ENCODE measurements at places on chromosomes 3 and 15.

- DNase-seq: peak; percentile 80
These were observed 69.2 kb downstream of the GOLGA8B start for GRCh38 chr15:34514251-34514670.

GRCh38 chr3:97889814-97890213 lies 68.0 kb downstream of the CRYBG3 start:
- no peak for DNase-seq

- no peak for DNase-seq
These were observed 21.1 kb upstream of the IQCF6 start for GRCh38 chr3:51799879-51800749.

- no peak for DNase-seq
These were observed 1.3 kb downstream of the SPSB4 start for GRCh38 chr3:141052201-141053069.

- DNase-seq: no peak
These were observed 107.4 kb downstream of the LRIG1 start for GRCh38 chr3:66393333-66394005.

GRCh38 chr3:8657804-8658305 lies 13.3 kb upstream of the SSUH2 start:
- no peak for DNase-seq

DNA sequence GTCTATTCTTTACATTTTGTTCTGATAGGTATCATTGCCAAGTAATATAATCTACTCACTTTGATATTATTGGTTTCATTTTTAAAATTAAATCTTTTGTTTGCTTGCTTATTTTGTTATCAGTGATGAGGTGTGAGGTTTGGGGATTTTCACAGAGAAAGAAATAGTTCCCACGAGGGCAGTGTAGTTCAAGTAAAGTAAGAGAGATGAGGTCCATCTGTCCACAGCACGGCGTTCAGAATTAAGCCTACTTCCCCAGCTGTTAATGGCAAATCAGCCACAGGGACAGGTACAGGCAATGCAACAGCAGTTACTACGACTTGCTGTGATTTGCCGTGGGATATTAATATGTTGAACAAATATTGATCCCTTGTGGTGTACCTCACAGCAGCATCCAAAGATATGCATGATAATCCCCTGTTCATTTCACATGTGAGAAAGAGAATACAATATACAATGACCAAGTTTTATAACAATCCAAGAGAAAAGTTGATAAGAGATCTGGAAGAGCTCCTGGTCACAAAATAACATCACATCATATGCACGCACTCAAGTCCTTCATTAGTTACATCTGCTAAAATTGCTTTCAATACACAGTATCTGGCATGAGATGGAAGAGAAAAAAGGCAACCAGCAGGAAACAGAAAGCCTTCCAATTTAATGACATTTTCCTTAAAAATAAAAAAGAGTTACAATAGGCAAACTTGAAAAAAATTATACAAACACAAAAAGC lies 131.6 kb downstream of the TUSC7 start:
- DNase-seq: no peak

- DNase-seq: no peak
These were observed 244.4 kb upstream of the KBTBD8 start for GRCh38 chr3:66753670-66754069.

DNA sequence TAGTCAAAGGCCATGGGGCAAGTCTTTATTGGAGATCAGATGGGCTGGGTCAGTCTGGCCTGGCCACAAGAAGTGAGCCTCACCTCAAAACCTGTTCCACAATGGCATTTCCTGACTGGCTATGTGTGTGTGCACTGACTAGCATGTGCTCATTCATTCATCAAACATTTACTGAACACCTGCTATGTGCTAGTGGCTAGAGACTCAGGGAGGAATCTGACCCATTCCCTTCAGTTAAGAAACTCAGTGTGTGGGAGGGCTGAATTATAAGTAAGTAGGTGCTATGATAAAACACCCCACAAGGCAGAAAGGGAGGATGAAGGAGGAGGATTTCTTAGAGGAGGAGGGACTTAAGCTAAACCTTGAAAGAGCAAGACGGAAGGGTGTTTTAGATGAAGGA lies 5.4 kb upstream of the CGNL1 start:
- no peak for DNase-seq

DNA sequence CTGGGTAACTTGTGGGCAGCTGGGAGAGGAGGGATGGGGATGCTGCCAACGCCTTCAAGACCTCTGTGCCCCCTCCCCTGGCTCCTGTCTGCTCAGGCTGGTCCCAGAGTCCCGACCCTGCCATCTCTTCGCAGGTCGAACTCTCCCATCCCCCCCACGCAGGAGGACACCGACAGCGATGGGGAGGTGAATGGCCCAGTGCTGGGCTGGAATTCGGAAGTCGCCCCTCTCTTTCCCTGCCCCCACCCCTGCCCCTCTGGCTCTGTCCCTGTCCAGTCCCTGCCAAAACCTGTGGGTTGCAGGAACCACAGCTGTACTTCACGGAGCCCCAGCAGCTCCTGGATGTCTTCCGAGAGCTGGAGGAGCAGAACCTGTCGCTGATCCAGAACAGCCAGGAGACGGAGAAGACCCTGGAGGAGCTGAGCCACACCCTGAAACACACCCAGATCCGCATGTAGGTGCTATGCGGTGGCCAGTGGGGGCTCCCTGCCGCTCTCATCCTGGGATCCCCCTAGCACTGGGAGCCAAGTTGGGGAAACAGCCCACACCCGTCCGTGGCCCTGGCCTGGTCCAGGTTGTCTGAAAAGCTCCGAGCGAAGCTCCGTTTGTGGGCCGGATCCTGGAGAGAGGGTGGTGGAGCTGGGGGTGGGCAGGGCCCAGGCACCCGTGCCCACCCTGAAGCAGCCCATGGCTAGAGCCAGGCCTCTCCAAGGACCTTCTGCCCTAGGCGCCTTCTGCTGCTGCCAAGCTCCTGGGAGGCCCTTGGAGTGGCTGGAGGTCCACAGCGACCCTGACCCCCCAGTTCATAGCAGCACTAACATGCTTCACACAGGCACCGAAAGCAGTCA lies 28.7 kb downstream of the CFAP100 start:
- no peak for DNase-seq

DNA sequence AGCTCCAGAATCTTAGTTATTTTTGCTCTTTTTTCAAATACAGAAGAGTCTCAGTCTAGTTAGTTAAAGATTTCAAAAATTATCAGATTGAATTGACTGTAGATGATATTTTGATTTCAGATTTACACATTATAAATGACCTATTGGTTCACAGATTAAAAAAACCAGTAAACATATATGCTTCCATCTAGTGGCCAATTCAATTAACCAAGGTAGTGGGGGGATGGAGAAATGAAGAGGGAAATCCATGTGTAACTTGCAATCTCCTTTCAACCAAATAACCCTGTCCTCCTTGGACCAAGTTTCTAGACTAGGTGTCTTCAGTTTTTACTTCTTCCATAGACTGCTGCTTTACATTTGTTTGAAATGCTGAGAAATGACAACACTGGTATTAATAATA lies 789.8 kb downstream of the ROBO1 start:
- DNase-seq: no peak

GRCh38 chr3:156676768-156677479 lies 2.5 kb downstream of the TIPARP start:
- no peak for DNase-seq

DNA sequence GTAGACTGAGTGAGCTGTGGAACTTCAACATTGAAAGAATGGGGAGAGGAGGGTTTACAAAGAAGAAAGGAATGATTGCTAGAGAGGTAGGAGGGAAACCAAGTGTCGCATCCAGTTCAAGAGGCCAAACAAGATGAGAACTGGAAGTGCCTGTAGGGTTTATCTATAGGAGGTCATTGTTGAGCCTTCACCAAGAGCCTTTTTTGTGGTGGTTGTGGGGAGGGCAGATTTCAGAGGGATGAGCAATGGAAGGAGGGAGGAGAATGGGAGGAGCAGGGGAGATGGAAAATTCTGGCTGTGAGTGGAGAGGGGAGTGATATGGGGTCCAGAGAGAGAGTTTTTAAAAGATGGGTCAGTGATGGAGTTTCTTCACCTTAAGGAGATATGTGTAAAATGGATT lies 8.5 kb downstream of the PDIA5 start:
- no peak for DNase-seq

DNA sequence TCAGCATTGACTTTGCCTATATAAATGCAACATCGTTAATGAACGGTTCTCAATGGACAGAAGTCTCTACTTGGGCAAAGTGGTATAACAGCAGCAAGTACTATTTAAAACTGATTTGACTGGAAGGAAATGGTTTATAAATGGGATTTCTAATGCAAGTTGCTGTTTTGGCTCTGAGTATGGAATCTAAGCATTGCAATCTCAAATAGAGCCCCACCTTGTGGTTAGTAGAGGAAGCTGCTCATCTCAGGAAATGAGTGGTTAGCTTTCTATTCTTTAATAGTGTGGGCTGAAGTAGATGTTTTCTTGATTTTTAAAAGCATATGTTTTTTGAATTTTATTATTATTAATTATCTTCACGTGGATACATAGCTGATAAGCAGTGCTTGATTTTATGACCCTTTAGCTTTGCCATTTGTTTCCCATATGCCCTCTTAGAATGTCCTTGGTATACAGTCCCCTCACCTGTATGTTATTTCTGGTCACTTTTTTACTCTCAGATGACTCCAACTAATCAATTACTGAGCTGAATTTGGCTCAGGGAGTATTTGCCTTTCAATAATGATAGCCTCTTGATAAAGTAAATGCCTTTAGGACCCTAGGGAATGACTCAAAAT lies 67.1 kb downstream of the OXSM start:
- DNase-seq: no peak

DNA sequence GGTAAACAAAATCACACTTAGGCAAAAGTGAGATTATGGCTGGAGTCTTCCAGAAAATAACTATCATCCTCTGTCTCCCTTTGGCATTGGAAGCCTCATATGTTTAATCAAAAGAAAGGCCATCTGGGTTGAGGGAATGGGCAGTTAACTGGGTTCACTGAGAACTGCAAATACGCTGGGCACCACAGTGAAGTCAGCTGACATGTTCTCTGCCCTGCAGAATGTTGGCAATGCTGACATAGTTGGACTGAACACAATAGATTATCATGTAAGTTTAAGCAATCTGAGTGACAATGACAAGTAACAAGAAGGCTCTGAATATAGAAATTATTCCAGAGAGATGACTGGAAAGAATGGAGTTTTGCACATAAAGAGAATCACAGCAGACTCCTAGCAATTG lies 43.8 kb upstream of the SLC25A26 start:
- no peak for DNase-seq

- DNase-seq: no peak
These were observed 109.6 kb upstream of the LMOD3 start for GRCh38 chr3:69231929-69232440.

- no peak for DNase-seq
These were observed 9.1 kb downstream of the RASL12 start for GRCh38 chr15:65058394-65059368.

GRCh38 chr3:197989651-197990050 lies 29.6 kb downstream of the LMLN start:
- DNase-seq: no peak

GRCh38 chr3:31636694-31637442 lies 104.1 kb downstream of the STT3B start:
- DNase-seq: no peak

DNA sequence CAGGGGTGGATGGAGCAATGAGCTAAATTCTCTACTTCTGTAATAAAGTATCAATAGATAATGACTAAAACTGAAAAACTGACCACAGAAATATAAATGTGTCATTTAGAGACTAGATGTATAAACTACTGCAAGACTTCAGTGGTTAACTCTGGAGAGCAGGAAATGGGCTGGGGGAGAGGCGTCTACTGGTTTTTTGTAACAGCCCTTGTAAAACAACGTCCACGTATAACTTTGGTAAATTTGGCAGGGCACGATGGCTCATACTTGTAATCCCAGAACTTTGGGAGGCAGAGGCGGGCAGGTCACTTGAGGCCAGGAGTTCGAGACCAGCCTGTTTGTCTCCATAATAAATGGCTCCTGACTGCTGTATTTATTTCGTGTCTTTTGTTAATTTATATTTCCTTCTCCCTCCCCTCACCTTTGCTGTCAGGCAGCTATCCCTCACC lies 12.5 kb downstream of the RAB27A start:
- no peak for DNase-seq

DNA sequence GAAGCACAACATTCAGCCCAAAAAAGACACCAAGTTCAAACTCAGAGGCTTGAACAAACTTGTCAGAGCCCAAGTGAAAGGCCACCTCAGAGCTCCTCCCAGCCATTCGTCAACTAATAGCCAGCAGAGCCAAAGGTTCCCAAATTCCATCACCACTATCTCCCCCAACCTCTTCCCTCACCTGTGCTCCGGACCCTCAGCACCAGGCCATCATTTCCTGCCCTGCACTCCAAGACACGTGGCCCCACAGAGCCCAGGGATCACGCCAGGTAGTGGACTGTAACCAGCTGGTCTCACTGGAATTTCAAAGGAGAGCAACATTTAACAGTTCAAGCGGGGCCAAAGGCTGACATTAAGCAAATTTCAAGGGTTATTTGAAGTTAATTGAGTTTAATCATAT lies 245.2 kb upstream of the IGF1R start:
- DNase-seq: no peak

GRCh38 chr3:172557515-172558220 lies 34.4 kb upstream of the TNFSF10 start:
- no peak for DNase-seq

DNA sequence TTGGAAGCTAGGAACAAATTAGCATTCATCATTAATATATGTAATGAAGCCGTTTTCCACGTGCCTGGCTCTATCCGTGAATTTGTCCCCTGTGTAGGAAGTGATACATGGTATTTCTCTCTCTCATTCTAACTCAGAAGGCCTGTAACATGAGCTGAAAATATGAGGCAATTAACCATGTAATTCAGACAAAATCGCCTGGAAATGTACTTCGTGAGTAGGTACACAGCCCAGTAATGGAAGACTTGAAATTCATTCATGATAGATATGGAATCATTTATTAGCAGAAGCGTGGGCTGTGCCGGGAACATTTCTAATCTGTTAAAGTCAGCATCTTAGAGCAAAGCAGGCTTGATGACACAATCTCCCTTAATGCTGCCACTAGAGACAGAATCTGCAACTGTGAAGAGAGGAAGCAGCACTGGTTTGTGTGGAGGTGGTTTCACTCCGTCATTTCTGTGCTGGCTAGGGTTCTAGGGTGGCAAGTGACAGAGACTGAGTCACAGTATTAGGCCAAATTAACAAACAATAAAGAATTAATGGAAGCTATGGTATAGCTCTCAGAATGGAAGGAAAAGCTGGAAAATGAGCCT lies 225.0 kb upstream of the PROK2 start:
- DNase-seq: no peak
